Transverse colon (tissue), 4 donors: ENCODE measurements at places on chromosomes 5 and 9.

DNA sequence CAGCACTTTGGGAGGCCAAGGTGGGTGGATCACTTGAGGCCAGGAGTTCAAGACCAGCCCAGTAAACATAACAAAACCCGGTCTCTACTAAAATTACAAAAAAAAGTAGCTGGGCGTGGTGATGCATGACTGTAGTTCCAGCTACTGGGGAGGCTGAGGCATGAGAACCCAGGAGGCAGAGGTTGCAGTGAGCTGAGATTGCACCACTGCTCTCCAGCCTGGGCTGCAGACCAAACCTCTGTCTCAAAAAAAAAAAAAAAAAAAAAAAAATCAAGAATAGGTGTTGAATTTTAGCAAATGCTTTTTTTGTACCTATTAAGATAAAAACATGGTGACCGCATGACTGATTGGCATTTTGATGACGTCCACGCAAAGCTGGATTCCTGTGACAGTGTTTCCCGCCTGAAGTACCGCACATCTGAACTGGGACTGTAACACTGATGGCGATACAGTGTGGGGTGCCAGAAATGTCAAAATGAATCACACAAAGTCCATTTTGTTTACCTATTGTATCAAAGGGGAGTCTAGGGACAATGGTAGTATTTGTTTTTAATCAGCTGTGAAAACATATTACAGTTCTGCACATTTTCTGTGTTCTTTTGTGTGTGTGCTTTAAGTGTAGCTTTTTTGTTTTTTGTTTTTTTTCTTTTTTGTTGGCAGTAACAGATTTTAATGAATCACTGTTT, 23.2 kb upstream of the TBC1D9B start:
- no peak for DNase-seq

- DNase-seq: no peak
Observed at GRCh38 chr5:27472000-27472763, 433.8 kb upstream of the CDH9 start.

GRCh38 chr9:131477367-131477766, 25.4 kb upstream of the POMT1 start:
- no peak for DNase-seq

- no peak for DNase-seq
Observed at GRCh38 chr5:133603711-133604110, 8.6 kb downstream of the FSTL4 start.

GRCh38 chr5:159031513-159031912, 68.2 kb downstream of the EBF1 start:
- no peak for DNase-seq
